ENCODE measurements at places on chromosomes 1 and 21.

- DNase-seq: no peak
Measured at GRCh38 chr1:80153762-80154161, 1147.2 kb upstream of the ADGRL4 start.

- DNase-seq: no peak
Measured at GRCh38 chr1:223828162-223828848, 17.4 kb downstream of the TP53BP2 start.

DNA sequence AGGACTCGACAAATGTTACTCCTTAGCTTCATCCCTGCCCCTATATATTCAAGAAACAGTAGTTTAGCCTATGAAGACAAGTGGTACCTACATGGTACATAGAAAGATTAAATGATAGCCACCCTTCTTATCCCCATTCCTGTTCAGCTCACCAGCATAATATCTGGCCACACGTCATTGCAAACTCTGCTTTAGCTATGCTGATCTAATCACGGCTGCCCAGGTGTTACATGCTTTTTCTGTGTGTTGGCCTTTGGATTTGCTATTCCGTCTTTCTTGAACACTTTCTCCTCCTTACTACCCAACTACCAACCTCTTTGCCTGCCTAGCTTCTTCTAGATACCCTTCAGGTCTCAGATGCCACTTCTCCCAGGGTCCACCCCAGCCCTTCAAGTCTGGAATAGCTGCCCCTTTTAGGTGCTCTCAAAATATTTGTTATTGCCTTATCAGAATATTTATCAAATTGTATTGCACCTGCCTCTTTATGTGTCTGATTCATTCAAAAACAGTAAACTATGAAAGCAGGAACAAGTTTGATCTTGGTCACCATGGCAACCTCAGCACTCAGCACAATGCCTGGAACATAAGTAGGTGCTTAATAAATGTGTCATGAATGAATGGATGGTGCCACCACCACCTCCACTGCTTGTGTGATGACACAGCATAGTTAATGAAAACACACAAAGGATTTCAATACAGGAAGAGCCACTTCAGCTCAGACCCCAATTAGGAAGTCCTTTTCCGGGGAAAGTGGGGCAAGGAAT lies 11.4 kb upstream of the DNASE2B start:
- DNase-seq: no peak

GRCh38 chr1:93692026-93692425 lies 10.4 kb upstream of the BCAR3 start:
- no peak for DNase-seq

DNA sequence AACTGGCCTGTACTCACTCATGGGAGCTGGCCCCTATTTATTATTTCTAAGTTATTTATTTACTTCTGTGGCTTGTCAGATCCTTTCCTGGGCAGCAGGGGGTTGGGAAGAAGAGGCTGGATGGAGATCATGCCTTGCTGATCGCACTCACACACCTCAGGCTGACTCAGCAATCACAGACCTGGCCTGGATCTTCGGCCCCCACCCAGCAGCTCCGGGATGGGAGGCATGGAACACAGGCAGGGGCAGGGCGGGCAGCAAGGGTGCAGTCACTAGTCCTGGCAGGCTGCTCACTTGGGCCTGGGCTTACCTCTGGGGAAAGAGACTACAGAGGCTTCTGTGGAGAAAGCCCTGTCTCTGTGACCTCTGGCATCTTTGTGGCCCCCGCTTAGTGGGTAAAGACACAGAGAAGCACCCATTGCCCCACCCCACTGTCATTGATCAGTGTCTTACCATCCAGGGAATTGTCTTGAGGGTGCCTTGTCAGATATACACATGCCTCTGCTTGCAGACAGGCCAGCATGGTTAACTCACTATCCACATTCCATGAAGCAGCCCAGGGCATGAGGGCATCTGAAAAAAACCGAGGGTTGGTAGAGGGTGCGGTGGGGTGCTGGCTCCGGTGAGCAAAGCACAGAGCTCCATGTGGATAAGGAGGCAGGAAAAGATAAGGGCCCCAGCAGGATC lies 3.7 kb downstream of the ARTN start:
- no peak for DNase-seq

- DNase-seq: no peak
Measured at GRCh38 chr1:159985473-159985872, 31.4 kb upstream of the SLAMF9 start.

All from cortex of kidney (tissue), 1 donor.